ENCODE measurements at places on chromosomes 2 and 18.

GRCh38 chr18:13643261-13643751 lies 83.1 kb downstream of the FAM210A start:
- no peak for DNase-seq

DNA sequence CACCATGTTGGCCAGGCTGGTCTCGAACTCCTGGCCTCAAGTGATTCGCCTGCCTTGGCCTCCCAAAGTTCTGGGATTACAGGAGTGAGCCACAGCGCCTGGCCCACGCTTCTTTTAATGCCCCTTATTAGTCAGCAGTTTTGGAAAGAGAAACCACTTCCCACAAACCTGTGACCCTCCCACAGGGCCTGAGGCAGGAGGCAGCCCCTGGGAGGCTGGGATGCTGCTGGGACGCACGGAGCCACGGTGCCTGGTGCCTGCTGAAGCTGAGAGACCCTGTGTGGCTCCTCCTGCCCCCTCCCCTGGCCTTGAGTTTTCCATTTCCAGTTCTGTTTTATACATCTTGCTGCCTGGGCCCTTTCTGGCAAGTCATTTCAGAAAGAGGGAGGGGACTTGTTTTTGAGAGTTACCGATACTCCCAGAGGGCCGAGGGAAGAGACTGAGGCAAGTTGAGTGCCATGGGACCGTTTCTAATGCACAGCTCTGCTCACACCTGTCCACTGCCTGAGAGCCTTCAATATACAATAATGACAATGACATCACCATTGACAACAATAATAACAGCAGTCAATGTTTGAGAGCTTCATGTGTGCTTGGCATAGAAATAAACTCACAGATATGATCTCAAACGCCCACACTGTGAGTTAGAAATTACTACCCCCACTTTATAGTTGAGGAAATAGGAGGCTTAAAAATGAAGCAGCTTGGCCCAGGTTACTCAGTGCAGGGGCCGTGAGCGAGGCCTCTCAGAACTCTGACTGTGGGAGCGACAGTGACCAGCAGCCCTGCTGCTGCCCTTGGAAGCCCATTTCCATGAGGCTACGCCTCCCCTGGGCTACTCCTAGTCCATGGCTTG lies 78.1 kb upstream of the YWHAQ start:
- DNase-seq: no peak

DNA sequence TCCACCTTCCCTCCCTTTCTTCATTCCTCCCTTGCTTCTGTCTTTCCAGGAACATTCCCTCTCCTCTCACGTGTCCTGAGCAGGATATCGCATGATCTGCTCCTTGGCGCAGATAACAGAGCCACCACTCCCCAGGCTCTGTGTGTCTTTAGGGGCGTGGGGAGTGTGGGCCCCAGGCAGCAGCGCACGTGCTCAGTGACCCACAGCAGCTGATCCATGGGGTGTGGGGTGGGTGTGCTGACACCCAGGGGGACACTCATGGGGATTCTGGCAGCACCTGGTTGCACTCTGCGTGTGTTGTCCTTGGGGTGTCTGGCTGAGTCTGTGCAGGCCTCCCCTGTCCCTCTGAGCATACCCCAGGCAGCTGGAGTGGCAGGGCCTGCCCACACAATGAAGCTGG lies 9.9 kb upstream of the FOSL2 start:
- no peak for DNase-seq

GRCh38 chr2:145012806-145013205 lies 492.9 kb upstream of the ZEB2 start:
- DNase-seq: no peak

DNA sequence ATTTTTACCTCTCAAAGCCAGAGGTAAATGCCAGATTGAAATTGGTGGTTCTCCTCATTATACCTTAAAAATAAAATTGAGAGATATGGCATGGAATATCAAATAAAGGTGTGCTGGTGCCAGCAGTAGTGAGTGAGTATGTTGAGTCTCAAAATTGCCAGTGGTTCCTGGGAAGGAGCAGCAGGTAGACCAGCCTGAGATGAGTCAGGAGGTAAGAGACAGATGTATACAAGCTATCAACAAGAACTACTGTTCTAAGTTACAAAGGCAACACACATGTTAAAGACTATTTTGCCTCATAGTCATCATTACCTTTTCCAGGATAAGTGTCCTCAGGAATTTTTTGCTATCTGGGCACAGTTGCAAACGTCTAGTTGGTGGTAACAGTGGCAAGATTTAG lies 1.3 kb upstream of the UPP2 start:
- no peak for DNase-seq

GRCh38 chr2:38432820-38433606 lies 55.9 kb upstream of the ATL2 start:
- no peak for DNase-seq

GRCh38 chr2:185894223-185894622 lies 155.6 kb downstream of the FSIP2 start:
- DNase-seq: no peak

DNA sequence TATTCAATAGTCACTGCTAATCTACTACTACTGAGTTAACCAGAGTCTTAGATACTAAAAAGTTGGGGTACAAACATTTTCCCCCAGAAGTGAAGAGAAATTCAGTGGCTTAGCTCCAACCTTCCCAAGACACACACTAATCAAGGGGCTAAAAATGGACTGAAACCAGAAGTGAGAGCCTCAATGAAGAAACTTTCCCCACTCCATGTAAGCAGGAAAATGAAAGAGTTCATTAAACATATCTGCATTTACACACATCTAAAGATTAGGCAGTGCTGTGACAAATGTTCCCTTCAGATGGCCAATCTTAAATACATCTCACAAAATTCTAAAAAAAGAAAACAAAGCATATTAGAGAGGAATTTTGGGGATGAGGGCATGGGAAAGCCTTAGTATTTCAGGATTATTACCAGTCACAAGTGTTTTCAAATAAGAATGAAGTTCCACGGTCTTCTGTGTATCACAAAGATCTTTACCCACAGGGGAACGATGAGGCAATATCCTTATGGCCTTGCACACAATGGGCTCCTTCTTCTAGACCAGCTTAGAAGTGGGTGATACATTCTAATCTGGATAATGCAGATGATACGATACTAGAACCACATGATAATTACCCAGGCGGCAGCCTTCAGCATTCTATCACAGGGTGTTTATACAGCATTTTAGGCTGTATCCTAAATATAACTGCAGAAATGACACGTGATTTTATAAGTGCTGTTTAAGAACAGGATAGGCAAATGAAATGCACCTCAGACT lies 17.1 kb downstream of the ANKRD44 start:
- no peak for DNase-seq
